ENCODE measurements at places on chromosomes 2 and 18.

DNA sequence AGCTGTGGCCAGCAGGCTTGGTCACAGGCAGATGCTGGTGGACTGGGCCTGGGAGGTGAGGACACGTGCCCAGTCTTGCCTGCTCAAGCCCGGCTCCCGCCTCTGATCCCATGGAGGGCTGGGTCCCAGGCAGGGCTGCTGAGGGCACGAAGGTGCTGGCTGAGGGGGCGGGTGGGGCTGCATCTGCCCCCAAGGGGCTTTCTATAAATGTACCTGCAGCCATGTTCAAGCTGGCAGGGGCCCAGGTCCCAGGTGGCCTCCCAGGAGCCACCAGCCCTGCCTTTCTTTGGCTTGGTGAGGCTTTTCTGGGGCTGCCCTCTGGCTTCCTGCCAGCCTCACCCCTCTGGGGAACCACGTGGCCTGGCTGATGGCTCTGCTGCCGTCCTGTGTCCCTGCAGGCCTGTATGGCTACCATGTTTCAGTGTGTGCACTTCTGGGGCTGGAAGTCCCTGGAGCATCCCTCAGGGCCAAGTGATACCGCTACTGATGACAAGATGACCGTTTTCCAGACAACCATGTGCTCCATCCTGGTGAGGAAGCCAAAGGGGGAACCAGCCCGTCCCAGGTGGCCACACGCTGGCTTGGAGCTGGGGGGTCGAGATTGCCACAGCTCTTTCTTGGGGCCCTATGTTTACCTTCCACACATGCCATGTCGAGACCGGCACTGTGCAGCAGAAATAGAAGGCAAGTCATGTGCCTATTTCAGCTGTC lies 23.2 kb downstream of the HJURP start:
- DNase-seq: no peak

GRCh38 chr18:4586731-4587130 lies 131.6 kb upstream of the DLGAP1 start:
- DNase-seq: no peak

GRCh38 chr2:138013639-138014038 lies 49.4 kb downstream of the HNMT start:
- no peak for DNase-seq

DNA sequence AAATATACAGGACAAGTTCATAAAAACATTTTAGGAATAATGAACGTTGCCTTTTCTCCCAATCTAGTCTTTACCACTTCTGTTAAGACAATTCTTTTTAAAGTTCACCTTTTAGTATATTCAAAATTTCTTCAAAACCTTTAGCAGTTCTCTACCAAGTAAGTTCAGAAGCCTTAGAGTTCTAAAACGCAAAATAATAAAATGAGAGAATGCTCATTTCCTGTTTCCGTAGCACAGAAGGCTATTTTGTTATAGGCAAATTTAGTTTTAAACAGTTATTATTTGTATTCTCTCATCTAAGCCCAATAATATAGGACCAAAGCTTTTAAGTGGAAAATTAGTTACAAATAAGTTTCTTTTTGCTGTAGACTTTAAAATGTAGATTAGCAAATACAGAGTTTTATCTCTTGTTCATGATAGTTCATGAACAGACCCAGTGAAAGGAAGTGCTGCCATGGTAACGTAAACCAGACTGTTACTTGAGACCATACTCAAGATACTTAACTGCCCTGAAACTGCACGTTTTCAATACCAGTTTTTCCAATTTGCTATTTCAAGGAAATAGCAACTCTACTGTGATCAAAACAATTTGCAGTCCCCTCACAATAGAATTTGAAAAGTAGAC lies 173.1 kb upstream of the STON1 start:
- peak; percentile 15 for DNase-seq

GRCh38 chr18:39958876-39959275 lies 1996.2 kb upstream of the PIK3C3 start:
- DNase-seq: no peak

- no peak for DNase-seq
Measured at GRCh38 chr2:218298314-218298875, 6.1 kb upstream of the TMBIM1 start.

GRCh38 chr2:188326669-188327301 lies 35.1 kb downstream of the GULP1 start:
- DNase-seq: peak; percentile 64

- peak; percentile 3 for DNase-seq
Measured at GRCh38 chr2:83900862-83901261, 558.2 kb downstream of the SUCLG1 start.

- DNase-seq: no peak
Measured at GRCh38 chr2:44237221-44237620, 38.1 kb upstream of the SLC3A1 start.

- DNase-seq: no peak
Measured at GRCh38 chr2:85712849-85713612, 18.9 kb downstream of the GNLY start.

DNA sequence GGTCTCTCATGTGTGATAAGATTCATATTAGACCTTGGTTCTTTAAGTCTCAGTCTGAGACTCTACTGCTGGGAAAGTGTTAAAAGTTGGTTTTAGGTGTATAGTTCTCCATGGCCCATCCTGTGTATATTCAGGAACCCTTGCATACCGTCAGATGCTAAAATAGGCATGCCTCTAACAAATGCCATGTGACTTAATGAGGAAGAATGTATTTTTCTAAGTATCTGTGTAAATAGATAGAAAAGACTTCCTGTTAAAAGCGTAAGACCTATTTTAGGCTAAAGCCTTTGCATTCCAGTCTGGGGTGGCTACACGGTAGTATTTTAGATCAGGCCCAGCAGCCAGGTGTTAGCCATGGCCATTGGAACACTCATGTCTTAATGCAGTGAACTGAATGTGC lies 73.3 kb downstream of the RHBDD1 start:
- no peak for DNase-seq

DNA sequence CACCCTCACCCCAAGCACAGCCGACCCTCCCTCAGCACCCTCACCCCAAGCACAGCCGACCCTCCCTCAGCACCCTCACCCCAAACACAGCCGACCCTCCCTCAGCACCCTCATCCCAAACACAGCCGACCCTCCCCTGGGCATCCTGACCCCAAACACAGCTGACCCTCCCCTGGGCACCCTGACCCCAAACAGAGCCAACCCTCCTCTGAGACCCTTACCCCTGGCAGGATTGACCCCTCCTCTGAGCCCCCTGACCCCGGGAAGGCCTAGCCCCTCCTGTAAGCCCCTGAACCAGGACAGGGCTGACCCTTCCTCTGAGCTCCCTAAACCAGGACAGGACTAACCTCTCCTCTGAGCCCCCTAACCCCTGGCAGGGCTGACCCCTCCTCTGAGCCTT lies 84.4 kb upstream of the RAB6C start:
- DNase-seq: no peak

DNA sequence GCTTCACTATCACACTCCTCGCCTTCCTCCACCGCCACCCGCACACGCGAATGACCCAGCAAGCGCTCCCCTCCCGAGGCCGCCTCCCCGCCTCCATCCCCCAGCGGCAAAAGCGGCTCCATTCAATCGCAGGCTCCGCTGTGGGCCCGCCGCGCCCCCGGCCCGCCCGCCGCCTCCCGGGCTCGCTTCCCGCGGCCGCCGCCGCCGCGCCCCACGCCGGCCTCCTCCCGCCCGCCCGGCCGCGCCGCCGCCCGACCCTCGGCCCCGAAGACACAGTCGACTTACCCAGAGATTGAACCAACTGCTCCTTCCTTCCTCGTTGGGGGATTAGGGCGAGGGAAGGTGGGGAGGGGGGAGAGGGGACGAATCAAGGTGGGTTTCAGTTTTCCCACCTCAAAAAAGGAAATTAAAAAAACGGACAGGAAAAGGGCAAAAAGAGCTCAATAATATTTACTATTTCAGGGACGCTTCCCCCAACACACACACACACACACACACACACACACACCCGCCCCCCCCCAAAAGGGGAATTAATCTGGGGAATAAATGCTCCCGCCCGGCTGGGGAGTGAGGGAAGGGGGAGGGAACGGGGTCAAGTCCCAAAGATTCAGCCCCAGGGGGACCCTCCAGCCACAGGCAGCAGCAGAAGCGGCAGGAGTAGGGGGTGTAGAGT lies 743 bp downstream of the XPO1 start:
- DNase-seq: no peak

- no peak for DNase-seq
Measured at GRCh38 chr2:49241991-49242390, 87.7 kb upstream of the FSHR start.

DNA sequence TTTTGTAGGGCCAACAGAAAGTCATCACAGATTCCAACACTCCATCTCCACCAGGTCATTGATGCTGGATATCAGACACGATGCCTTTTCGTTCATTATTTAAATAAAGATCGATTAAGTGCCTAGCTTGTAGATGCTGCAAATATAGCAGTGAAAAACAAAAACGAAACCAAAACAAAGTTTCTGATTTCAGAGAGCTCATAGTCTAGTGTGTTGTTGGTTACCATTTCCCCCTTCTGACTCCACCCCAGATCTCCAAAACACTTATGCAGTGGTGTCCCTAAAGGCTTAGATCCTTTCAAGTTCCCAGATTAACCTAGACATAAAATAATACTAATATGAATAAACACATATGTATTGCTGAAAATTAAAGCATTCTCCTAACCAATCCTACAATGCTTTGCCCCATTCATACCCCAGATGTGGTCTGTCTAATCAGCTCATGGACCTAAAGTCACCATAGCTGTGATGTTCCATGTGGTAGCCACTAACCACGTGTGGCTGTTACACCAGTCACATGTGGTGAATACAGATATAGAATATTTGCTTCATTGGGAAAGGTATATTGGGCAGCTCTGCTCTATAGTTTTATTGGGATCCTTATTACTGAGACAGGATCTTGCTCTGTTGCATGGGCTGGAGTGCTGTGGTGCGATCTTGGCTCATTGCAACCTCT lies 787.2 kb downstream of the TDRD15 start:
- DNase-seq: no peak

DNA sequence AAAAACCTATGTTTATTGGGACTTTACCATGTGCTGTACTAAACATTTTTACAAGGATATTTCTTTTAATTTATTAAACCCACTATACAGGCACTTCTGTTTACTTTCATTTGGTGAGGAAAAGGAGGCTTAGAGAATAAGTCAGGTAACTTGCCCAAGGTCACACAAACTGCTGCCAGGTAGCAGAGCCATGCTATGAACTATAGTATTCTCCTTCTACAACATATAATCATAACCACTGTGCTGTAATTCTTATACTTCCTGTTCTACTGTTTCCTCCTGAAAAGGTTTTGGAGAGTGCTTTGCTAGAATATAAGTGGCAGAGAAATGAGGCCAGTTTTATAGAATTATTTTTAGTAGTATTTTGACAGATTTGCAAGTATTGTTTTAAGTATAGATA lies 29.5 kb downstream of the SLC39A10 start:
- DNase-seq: no peak

DNA sequence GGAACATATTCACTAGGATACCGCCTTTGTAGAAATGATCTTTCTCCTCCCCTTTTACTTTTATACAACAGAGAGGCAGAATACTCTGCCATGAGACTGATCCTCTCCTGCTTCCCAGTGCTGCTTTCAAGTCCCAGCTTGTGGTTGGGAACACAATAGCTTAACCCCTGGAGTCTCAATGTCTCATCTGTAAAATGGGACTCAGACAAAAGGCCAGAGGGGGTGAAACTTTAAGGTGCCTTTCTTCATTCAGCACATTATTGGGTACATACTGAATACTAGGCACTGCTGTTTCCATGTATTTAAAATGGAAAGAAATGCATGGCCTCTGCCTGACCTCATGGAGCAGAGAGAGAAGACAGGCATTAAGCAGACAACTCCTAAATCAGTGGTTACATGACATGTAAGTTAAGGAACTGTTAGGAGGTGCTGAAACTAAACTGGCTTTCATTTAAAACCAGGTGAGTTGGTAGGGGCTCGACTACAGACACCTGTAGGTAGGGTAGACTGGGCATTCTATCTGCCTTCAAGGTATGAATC lies 53.8 kb downstream of the MAP4K4 start:
- DNase-seq: no peak

DNA sequence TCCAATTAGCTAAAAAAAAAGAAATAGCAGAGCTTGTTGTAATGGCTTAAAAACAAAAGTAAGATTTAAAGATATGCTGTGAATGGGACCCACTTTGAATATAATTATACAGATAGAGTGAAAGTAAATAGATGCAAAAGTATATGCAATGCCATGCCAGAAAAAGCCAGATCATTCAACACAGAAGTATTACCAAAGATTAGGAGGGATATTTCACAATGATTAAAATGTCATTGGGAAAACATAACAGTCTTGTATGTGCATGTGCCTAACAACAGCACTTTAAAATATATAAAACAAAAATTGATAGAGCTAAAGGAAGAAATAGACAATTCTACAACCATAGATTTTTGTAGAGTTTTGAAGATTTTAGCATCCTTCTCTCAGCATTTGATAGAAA lies 19.9 kb upstream of the SIGLEC15 start:
- no peak for DNase-seq

GRCh38 chr2:183666031-183666430 lies 541.8 kb downstream of the NUP35 start:
- no peak for DNase-seq

DNA sequence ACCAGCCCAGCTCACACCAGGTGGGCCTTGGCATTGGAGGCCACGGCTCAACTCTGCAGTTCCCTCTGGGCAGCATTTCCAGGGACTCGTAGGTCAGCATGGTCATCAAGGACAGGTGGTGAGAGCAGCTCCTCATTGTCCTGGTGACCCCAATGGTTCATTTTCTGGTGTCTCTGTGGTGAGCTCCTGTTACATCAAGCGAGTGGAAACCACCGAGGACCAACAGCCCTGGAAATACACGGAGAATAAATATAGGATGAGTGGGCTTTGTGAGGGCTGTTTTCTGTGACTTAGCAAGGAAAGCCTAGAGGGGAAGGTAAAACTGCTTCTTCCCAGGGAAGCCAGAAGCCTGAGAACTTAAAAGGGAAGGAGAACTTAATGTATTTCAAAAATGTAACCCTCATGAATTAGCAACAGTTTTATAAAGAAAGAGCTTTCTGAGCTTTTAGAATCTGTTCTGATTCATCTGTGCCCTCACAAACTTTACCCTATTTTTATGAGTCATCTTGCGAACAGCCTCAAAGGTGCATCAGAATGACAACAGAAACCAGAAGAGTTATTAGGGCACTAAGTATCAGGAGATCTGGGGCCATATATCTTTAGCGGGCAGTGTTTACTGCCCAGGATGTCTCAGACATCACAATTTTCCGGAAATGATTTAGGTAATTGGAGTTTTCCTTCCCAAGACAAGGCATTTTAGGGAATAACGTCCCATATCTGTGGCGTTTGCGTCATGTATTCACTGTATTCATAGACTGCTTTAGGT lies 18.7 kb downstream of the C2orf92 start:
- no peak for DNase-seq

DNA sequence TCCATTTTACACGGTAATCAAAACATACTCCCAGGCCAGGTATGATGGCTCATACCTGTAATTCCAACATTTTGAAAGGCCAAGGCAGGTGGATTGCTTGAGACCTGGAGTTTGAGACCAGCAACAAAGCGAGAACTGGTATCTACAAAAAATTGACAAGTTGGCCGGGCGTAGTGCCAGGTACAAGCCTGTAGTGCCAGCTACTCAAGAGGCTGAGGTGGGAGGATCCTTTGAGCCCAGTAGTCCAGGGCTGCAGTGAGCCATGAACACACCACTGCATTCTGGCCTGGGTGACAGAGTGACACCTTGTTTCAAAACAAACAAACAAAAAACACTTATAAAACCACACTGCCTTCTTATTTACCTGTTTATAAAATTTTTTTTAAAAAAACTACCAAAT lies 80.8 kb downstream of the GAREM1 start:
- no peak for DNase-seq
